Stimulated activated CD8-positive, alpha-beta memory T cell treated with anti-CD3 and anti-CD28 coated beads, Interleukin-15, amount 100 ng/mL, for 24 hours (primary cell): ENCODE measurements at places on chromosomes 2 and 18.

GRCh38 chr2:157805519-157805918 is 70.6 kb downstream of the ACVR1 start:
- DNase-seq: no peak

DNA sequence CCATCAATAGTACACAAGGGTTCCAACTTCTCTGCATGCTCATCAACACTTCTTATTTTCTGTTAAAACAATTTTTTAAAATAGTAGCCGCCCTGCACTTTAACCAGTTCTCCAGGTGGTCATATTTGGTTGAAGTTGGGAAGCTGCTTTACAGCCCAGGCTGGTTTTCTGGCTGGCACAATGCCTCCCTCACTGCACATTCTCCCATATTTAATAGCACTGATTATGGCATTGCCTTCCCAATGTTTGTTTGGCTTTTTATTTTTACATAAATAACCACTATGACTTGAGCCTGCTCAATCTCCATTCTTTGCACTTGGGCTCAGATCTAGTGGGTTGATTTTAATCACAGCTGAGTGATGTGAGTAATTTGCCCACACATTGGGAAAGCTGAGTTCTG is 111.9 kb upstream of the MAP4K3 start:
- DNase-seq: no peak

DNA sequence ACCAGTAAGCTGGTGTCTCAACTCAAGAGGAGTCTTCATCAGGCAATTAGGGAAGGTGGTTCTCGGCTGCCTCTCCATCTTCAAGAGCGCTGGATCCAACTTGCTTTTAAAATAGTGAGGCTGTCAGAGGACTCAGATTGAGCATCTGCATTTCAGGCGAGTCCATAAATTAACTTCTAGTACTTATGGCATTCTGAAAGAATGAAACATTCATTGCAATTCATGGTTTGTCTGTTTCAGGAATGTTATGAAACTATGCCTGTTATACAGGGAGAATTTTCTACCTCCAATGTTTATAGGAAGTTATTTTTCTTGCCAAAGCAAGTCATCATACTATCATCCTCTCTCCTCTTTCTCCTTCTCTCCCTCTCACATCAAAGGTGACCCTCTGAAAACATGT is 883.2 kb downstream of the SLC4A3 start:
- DNase-seq: no peak

- peak; percentile 22 for DNase-seq
Measured at GRCh38 chr2:241271706-241272302, 43.7 kb downstream of the HDLBP start.

DNA sequence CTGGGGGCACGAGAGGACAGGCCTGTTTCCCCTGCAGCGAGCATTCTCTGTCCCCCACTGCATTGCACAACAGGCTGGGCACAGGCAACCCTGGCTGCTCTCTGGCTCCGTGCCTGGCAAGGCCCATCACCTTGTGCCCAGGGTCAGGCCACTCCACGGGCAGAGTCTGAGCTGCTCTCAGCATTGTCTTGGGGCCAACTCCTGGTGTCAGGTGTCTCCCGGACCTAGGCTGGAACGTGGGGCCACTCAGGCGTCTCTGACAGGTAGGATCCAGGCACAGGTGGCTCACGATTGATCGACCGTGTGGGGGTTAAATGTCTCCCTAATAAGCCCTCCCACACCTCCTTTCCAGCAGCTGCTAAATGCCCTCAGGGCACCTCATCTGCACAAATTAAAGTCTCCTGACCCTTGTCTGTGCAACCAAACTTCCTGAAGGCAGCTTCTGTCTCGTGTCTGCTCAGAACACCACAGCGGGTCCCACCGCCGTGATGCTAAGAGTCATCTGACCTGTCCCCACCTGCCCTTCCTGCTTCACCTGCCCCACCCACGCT is 66.6 kb upstream of the GPC1 start:
- no peak for DNase-seq

DNA sequence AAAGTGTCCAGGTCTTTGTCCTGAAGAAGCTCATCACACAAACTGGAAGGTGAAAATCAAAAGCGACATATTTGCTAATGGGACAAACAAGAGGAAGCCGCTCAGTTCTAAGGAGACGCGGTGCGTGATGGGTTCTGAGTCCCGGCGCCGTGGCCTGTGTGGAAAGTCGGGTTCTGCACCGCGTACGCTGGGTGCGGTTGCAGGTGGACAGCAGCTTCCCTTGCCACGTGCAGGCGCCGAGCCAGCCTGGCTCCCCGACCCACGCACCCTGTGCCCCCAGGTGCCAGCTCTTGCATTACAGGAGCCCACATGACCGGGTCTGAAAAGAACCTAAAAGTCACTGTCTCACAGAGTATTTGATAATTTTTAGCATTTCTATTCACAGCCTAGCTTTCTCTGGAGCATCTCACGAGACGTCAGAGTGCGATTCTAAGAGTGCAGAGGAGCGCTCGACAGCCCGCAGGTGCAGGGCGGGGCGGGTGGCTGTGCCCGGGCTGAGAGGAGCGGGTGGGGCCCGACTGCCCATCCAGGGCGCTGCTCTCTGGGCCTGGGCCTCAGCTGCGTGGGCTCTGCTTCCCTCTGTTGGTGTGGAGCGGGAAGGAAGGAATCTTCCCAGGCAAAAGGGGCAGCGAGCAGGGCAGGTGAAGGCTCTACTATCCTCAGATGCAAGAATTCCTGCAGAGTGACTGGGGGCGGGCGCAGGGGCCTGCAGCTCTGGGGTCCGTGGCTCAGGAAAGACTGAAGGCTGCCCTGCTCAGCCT is 39.4 kb downstream of the MYT1L start:
- DNase-seq: no peak

DNA sequence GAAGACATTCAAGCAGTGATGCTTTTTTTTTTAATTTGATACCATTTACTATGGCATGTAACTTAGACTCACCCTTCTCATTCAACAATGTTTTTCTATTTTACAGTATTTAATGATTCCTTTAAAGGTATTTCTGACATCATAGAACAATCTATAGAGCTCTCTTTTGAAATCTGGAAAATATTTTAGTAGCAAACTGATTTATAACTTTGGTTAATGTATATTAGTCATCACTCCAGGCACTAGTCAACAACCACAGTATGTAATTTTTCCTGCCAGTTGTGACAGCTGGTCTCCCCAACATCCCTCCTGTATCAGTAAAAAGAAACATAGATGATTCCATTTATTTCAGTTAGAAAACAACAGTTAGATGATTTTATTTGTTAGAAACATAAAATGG is 122.9 kb downstream of the LCLAT1 start:
- DNase-seq: no peak

GRCh38 chr18:74142252-74142651 is 5.4 kb downstream of the FBXO15 start:
- DNase-seq: no peak

DNA sequence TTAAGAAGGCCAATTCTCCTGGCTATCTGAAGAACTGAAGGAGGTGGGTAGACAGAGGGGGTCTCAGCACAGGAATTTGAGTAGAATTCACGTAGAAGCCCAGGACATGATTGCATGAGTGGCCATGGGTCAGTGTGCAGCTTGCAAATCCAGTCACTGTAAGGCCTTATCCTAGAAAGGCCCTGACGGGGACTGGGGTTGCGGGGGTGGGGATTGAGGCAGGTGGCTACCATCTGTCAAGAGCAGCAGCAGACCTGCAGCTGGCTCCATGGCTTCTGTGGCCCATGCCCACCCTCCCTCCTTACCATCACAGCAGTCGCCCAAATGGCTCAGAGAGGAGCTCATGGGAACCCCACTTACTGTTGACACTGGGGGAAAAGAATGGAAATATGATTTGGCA is 34.6 kb upstream of the SLC14A1 start:
- DNase-seq: no peak

GRCh38 chr18:60070631-60071030 is 170.8 kb downstream of the PMAIP1 start:
- no peak for DNase-seq

GRCh38 chr2:152231446-152231845 is 55.9 kb upstream of the STAM2 start:
- no peak for DNase-seq

GRCh38 chr2:17309741-17310339 is 208.4 kb downstream of the RAD51AP2 start:
- no peak for DNase-seq

GRCh38 chr2:23465936-23466335 is 81.0 kb downstream of the KLHL29 start:
- no peak for DNase-seq

DNA sequence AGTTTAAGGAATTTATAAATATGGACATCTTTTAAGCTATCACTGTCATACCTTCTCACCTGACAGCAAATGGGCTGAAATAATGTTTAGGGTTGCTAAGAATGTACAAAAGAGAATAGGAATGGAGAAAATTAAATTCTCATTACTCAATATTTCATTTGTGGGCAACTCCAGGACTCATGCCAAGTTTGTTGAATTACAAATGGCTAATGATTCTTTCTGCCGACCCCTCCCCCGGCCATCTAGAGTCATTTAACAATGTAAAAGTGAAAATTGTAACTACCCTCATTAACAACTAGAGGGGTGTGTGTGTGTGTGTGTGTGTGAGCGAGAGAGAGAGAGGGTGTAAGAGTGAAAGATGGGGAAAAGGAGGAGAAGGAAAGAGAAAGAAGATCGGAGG is 708.5 kb upstream of the FAM98A start:
- DNase-seq: no peak

DNA sequence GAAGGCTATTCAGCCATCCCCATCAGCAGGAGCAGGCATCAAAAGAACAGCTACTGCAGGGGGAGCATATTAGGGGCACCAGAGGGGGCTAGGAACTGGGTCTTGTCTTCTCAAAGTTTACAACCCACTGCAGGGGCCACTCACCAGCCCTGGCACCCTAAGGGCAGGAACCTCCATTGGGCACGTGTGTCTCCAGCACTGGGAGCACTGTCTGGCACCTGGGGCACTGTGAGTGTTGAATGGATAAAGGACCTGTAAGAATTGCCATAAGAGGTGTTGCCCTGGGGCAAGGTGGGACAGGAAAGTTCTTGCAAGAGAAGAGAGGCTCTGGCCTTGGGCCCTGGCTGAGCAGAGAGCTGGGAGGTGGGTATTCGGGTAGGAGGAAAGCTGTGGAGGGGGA is 1.4 kb upstream of the STEAP3 start:
- no peak for DNase-seq

DNA sequence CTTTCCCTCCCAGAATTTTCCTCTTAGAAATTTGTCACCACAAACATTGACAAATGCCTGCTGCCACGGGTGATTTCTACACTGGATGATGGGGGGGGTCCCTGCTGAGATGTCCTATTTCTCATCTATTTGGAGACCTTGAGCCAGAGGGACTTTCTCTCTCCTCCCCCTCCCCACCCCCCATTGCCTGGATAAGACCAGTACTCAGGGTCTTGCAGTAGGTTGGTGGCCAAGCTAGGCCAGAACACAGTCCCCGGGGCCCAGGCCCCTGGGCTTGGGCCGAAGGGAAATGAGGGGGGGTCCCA is 560 bp upstream of the DUSP2 start:
- DNase-seq: no peak

DNA sequence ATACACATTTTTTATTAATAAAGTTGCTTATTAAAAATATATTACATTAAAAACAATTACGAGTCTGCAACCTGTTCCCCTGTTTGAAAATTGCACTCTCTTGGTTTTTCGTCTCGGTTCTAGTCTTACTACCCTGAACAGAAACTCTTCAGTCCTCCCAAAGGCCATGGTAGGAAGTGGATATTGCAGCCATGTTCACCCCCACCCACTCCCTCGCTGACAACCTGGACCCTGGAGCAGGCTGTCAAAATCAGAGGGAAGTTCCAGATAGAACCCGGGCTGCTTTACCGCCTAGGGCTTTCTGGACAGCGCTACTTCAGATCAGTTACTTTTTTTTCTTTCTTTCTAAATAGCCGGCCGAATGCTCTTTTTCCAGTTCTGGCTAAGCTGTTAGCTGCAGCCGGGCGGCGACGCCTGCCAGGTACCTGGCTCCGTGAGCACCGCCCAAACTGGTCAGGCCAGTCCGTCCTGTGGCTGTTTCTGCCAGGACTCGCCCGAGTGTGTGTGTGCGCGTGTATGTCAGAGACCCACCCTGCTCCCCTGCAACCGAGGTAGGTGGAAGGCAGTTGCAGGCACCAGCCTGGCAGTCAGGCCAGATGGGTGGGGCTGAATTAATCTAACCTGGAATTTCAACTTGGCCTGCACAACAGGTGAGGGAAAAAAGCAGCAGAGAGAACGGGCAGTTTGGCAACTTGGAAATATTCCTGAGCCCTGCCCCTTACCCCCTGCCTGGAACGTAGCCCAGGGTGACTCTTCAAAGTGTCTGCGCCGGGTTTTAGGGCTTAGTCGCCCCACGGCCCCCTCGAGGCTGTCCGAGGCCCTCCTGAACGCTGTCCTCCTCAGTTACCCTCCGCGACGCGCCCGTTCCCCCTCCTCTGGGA is 1.1 kb upstream of the TET3 start:
- no peak for DNase-seq

- no peak for DNase-seq
Measured at GRCh38 chr2:102237176-102237575, 50.4 kb downstream of the IL1RL2 start.

DNA sequence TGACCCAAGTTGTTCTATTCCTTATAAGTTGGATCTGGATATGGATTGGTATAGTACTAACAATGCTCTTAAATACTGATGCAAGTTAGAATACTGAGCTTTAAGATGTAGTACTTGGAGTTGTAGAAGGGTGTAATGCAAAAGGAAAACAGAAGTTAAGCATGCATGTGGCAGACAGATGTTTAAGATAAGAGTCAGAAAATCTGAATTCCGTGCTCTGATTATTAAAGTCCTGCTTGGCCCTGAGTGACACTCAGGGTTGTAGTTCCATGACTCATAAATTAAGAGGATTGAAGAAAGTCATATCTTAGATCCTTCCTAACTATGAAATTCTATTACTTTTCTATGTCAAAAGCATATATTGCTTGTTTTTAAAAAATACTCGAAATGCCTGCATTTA is 250.6 kb downstream of the RPRM start:
- no peak for DNase-seq

- no peak for DNase-seq
Measured at GRCh38 chr2:14716319-14716718, 83.8 kb downstream of the LRATD1 start.

DNA sequence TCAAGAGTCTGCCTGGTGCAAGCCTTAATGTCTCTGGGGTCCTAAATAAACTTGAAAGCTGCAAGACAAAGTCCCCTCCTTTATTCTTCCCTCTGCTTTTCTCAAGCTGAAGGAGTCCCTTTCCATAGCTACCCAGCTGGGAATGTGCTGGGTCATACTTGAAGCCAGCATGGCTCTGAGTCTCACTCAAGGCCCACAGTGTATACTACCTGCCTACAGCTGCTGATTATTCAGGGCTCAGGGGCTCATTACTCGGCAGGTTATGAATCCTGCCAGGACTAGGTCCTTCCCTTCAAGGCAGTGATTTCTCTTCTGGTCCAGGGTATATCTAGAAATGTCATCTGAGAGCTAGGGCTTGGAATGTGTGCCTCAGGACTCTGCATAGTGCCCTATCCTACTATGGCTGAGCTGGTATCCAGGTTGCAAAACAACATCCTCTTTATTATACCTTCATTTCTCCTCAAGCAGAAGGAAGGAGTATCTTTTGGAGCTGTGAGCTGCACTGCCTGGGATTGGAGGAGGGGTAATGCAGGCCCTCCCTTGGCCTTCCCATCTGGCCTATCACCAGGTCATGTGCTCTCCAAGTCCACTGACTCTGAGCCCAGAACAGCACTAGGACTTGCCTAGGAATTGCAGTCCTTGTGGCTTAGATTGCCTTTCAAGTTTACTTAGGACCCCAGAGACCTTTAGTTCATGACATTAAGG is 22.3 kb downstream of the IL1RN start:
- DNase-seq: no peak

- DNase-seq: no peak
Measured at GRCh38 chr2:160510617-160511016, 17.0 kb upstream of the RBMS1 start.

GRCh38 chr2:119249855-119250717 is 26.5 kb downstream of the STEAP3 start:
- no peak for DNase-seq
